ENCODE measurements at places on chromosomes 2 and 18. TPM values are rescaled to one million over a fixed set of nuclear protein-coding genes. Genes with fewer than 3 reads are reported as not detected.
A peak's percentile ranks its signal among the peaks of the same experiment; 100 is the strongest.

SCN1A gene
- 0.31 TPM for total RNA-seq

SLC4A3 gene
- total RNA-seq: 31.3 TPM

CNRIP1 gene
- 5.8 TPM for total RNA-seq

GALNT13 gene
- 2.2 TPM for total RNA-seq

CCDC150 gene
- total RNA-seq: 31.7 TPM

MSTN gene
- total RNA-seq: 0.24 TPM

GRCh38 chr2:121888189-121888557, 132.7 kb downstream of the TSN start:
- no peaks in the 10 kb centered on the region for H3K36me3 ChIP-seq
- H3K4me3 ChIP-seq: no peak overlapping the region
- H3K27me3 ChIP-seq: no peaks in the 10 kb centered on the region
- no peak overlapping the region for H3K27ac ChIP-seq
- no peaks in the 10 kb centered on the region for H3K4me1 ChIP-seq
- no peak for DNase-seq

DNA sequence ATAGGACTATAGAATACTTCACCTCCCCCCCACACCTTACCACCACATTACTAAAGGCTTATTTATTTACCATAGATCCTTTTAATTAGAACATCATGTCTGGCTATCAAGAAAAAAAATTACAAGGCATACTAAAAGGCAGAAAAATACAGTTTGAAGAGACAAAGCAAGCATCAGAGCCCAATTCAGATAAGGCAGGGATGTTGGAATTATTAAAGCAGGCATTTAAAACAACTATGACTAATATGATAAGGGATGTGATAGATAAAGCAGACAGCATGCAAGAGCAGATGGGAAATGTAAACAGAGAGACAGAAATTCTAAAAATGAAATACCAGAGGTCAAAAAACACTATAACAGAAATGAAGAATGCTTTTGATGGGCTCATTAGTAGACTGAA, 55.4 kb upstream of the SMIM21 start:
- no peaks in the 10 kb centered on the region for H3K36me3 ChIP-seq
- H3K4me3 ChIP-seq: no peak overlapping the region
- no peaks in the 10 kb centered on the region for H3K27me3 ChIP-seq
- H3K27ac ChIP-seq: no peak overlapping the region

- H3K27me3 ChIP-seq: no peaks in the 10 kb centered on the region
- H3K4me1 ChIP-seq: no peaks in the 10 kb centered on the region
- DNase-seq: no peak
These were observed 178.4 kb upstream of the TPO start for GRCh38 chr2:1234731-1235308.

DNA sequence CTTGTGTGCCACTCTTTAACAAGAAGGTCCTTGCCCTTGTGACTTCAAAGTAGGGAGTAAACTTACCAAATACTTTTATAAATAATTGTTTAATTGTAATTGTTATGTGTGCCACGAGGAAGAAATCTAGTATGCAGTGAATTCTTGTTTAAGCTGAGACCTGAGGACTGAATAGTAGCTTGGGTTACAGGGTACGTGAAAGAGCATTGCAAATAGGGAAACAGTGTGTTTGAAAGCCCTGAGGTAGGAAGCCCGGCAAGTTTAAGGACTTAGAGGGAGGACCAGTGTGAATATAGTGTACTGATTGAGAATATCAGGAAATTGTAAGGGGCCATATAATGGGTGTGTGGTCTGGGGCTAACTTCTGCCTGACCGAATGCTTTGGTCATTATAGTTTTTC, 26.2 kb downstream of the PHLPP1 start:
- peak overlapping the region; percentile 59 for H3K27ac ChIP-seq
- DNase-seq: no peak
- no peaks in the 10 kb centered on the region for H3K36me3 ChIP-seq
- H3K4me3 ChIP-seq: no peak overlapping the region
- peaks cover 12% of the 10 kb centered on the region for H3K4me1 ChIP-seq

DNA sequence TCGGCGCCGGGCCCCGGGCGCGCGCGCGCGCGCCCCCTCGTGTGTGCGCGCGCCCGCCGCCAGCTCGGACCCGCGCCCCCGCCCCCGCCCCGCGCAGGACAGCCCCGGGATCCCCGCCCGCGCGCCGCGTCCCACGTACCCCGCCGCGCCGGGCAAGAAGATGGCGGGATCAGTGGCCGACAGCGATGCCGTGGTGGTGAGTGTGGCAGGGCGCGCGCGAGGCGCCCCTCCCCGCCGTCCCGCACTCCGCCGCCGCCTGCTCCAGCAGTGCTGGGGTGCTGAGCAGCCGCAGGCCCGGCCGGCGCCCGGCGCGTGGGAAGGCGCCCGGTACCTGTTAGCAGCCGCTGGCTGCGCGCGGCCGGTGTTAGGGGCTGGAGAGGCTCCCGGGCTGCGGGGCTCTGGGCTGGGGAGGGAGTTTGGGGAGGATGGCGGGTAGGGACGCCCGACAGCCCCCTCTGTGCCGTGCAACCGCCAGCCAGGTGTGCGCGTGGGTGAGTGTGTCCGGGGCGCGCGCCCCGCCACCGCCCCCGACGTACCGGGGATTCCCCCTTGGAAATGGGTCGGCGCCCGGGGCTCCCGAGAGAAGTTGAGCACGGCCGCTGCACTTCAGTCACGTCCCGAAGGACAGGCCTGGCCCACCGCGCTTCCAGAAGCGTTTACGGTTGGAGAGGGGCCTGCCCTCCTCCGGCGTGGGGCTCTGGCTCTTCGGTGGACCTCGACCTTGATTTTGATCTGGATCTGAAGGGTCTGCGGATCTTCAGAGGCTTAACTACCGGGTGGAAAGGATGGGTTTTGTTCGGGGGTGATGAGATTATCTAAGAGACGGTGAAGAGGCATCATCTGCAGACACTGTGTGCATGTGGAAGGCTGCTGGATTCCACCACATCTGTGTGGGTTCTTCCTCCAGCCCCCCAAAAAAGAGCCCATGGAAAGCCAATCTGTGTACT, 697 bp downstream of the LGALSL start:
- H3K36me3 ChIP-seq: no peaks in the 10 kb centered on the region
- peak; percentile 79 for DNase-seq
- H3K4me3 ChIP-seq: peak overlapping the region; percentile 83
- peak overlapping the region; percentile 67 for H3K27ac ChIP-seq
- no peaks in the 10 kb centered on the region for H3K27me3 ChIP-seq

DNA sequence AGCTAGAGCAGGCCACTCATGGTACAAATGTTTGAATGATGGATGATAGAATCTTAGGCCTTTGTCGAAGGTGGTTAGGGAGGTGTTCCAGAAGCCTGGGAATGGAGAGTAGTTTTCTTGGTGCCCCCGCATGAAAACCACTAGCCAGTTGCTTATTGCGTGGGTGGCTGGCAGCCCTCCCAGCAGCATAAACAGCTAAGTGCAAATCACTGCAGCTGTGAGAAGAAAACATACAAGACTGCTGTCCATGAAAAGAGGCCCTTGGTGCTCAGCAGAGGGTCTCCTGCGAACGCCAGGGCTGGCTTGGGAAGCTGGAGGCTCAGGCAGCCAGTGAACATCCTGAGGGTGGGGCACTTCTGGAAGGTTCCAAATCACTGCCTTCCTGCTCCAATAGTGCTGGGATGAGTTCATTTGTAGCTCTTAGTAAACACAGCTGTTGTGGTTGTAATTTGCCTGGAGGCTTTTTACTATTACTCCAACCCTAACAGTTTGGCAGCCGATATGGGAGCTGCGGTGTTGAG, 118.8 kb downstream of the MGAT5 start:
- DNase-seq: peak; percentile 46
- H3K4me1 ChIP-seq: peaks cover 4% of the 10 kb centered on the region
- H3K27me3 ChIP-seq: no peaks in the 10 kb centered on the region
- H3K27ac ChIP-seq: no peak overlapping the region
- no peak overlapping the region for H3K4me3 ChIP-seq

GRCh38 chr2:66488946-66489345, 54.0 kb downstream of the MEIS1 start:
- no peak overlapping the region for H3K27ac ChIP-seq
- DNase-seq: no peak
- no peaks in the 10 kb centered on the region for H3K4me1 ChIP-seq
- no peaks in the 10 kb centered on the region for H3K27me3 ChIP-seq

DNA sequence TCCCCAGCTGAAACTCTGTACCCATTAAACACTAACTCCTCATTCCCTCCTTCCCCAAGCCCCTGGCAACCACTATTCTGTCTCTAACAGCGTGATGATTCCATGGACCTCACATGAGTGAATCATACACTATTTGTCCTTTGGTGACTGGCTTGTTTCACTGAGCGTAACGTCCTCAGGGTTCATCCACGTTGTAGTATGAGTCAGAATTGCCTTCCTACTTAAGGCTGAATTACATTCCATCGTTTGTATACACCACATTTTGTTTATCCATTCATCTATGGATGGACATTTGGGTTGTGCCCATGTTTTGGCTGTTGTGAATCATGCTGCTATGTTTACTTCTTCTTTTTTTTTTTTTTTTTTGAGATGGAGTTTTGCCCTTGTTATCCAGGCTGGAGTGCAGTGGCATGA, 19.6 kb upstream of the CABLES1 start:
- no peak overlapping the region for H3K4me3 ChIP-seq
- H3K27ac ChIP-seq: no peak overlapping the region
- no peaks in the 10 kb centered on the region for H3K36me3 ChIP-seq
- H3K27me3 ChIP-seq: no peaks in the 10 kb centered on the region

- H3K36me3 ChIP-seq: no peaks in the 10 kb centered on the region
- H3K27me3 ChIP-seq: no peaks in the 10 kb centered on the region
- no peaks in the 10 kb centered on the region for H3K4me1 ChIP-seq
- no peak overlapping the region for H3K4me3 ChIP-seq
- no peak for DNase-seq
These were observed 75.2 kb upstream of the GALNT5 start for GRCh38 chr2:157182204-157182709.

DNA sequence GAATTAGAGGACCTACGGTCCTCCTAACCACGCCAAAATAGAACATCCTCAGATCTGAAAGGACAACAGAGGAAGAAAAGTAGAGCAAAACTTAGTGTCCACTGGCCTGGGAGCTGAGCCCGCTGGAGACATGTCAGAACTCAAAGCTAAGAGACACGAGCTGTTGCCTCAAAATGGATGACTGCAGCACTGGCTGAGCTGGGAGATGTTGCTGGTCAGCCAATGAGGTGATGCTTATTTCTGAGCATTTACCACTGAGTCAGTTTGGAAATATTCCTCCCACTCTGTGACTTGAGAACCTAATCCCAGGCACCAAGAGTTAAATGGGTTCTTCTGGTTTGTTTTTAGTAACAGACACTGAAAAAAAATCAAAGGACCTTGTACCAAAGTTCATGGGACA, 32.6 kb downstream of the FBXO15 start:
- H3K36me3 ChIP-seq: no peaks in the 10 kb centered on the region
- H3K27ac ChIP-seq: no peak overlapping the region
- no peaks in the 10 kb centered on the region for H3K27me3 ChIP-seq
- H3K4me3 ChIP-seq: no peak overlapping the region

DNA sequence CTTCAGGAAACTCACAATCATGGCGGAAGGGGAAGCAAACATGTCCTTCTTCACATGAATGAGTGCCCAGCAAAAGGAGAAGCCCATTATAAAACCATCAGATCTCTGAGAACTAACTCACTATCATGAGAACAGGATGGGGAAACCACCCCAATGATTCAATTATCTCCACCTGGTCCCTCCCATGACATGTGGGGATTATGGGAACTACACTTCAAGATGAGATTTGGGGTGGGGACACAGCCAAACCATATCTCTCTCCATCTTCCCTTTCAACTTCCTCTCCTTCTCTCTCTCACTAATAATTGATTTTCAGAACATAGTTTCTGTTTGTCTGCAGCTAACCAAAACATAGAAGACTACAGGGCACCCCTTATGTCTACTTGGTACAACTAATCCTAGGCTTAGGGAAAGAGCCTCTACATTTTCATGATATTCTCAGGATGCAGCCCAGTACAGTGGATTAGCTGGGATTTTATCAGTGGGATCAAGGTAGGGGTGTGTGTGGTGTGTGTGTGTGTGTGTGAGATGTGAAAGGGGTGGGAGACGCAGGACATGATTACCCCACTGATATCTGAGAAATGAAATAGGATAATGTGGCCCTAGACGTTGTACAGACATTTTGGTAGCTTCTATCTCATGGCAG, 2.8 kb upstream of the ATF2 start:
- H3K4me1 ChIP-seq: peaks cover 9% of the 10 kb centered on the region
- H3K36me3 ChIP-seq: no peaks in the 10 kb centered on the region
- no peak overlapping the region for H3K27ac ChIP-seq
- DNase-seq: no peak

DNA sequence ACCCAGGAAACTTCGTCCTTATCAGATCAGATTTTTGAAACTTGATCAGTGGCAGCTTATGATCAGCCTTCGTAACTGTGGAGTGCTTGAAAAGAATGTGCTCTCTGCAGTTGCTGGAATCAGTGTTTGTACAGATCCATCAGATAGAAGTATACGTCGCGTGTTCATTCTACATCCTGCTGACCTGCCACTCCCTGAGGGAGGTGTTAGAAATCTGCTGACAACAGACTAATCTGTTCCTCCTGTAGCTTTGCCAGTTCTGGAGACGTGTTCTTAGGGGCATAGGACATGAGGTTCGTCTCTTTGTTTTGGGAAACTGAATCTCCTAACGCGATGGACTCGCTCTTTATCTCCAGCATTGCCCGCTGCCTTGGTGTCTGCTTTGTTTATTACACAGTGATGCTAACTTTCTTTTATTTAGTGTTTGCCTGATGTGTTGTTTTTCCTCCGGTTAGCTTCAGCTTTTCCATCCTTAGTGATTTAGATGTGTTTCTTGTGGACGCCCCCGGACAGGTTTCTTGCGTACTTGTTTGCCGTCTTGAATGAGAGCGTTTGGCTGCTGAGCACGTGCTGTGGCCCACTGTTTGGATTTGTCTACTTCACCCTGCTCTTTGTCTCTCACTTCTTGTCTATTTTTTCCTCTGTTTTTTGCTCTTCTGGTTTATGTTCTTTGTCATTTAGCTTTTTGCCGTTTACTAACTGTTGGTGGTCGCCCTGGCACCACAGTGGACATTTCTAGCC, 17.4 kb upstream of the GAL3ST2 start:
- no peak for DNase-seq
- H3K36me3 ChIP-seq: no peaks in the 10 kb centered on the region
- H3K27me3 ChIP-seq: no peaks in the 10 kb centered on the region

GRCh38 chr2:156511803-156512202, 75.6 kb downstream of the GPD2 start:
- no peaks in the 10 kb centered on the region for H3K4me1 ChIP-seq
- no peak for DNase-seq
- no peak overlapping the region for H3K27ac ChIP-seq
- no peaks in the 10 kb centered on the region for H3K27me3 ChIP-seq
- H3K36me3 ChIP-seq: no peaks in the 10 kb centered on the region
- H3K4me3 ChIP-seq: no peak overlapping the region

DNA sequence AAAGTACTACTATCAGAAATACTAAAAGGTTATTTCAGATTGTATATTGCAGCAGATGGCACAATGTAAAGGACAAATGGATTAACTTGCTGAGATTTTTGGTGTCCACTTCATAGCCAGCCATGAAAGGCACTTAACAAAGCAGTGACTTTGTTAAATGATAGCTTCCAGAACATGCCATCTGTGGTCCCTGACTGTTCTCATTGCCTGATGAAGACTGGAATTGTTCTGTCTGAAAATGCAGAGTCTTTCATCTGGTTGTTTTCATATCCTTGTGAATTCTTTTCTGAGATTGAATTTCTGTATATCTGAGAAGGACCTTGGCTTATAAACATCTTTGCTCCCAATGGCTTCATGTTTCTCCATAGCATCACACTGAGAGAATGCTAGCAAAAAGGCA, 44.4 kb upstream of the LRRTM1 start:
- no peaks in the 10 kb centered on the region for H3K36me3 ChIP-seq
- H3K4me3 ChIP-seq: no peak overlapping the region
- H3K4me1 ChIP-seq: no peaks in the 10 kb centered on the region
- no peaks in the 10 kb centered on the region for H3K27me3 ChIP-seq
- H3K27ac ChIP-seq: no peak overlapping the region

- no peaks in the 10 kb centered on the region for H3K4me1 ChIP-seq
- no peak overlapping the region for H3K27ac ChIP-seq
- no peaks in the 10 kb centered on the region for H3K27me3 ChIP-seq
- H3K36me3 ChIP-seq: no peaks in the 10 kb centered on the region
- DNase-seq: no peak
These were observed 322.1 kb downstream of the LRRTM1 start for GRCh38 chr2:79982445-79982844.
